ENCODE measurements at places on chromosomes 3 and 15.

- DNase-seq = no peak
Observed at GRCh38 chr15:61200626-61201025, 28.5 kb downstream of the RORA start.

- no peak for DNase-seq
Observed at GRCh38 chr3:31974471-31974870, 6.6 kb downstream of the OSBPL10 start.

GRCh38 chr3:121913305-121913990 lies 19.2 kb downstream of the SLC15A2 start:
- DNase-seq = no peak

DNA sequence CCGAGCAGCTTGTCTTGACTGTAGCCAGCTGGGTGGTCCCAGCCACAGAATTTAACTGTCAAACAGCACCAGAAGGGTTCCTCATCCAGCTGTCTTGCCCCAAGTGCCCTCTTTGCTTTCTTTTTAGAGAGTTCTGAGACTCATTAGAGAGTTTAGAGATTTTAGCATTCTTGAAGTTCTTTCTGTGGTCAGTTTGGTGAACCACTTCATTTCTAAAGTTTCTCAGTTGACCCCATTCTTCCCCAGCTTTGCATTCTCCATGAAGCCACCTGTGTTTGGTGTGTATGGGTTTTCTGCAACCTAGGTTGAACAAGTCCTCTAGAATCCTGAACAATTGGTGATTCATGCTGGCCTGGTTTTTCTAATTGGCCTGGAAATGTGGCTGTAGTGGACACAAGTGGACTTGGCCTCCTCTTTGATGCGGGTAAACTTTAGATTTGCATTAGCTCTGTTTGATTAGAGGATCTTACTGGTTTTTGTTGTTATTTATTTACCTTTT lies 33.7 kb downstream of the FLNB start:
- no peak for DNase-seq

DNA sequence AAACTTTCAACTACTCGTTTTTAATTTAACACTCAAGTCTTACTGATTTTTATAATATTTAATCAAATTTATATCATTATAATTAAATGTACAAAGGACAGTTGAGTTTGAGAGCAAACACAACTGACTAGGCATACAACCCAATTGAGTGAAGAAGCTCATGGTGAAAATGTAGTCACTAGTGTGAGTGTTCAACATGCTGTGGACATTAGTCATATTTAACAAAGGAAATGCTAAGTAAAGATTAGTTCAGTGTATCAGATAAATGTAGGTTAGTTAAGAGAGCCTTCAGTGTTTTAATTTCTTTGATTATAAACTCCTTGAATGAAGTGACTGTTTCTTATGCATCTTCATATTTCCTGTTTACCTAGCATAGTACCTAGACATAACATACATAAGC lies 444.2 kb upstream of the GOLIM4 start:
- no peak for DNase-seq

GRCh38 chr3:176595307-176595706 lies 602.0 kb downstream of the TBL1XR1 start:
- no peak for DNase-seq

DNA sequence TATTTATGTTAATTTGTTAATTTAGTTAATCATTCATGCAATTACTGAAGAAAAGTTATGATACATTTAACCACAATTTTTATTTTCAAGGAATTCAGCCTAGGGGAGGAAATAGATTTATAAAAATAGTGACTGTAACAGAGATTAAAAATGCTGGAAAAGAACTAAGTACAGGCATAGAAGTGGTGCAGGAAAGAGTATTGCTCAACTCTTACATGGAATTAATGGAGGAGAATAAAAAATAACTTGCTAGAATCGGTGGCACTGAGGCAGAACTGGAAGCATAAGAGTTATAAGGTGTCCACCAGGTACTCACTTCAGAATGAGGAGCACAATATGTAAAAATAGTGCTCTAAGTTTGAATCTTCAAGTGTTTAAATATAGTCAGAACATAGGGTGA lies 13.5 kb upstream of the OR5AC2 start:
- DNase-seq = no peak
